Motor neuron (in vitro differentiated cells): ENCODE measurements at places on chromosomes 3 and 15.
A peak's percentile ranks its signal among the peaks of the same experiment; 100 is the strongest.

DNA sequence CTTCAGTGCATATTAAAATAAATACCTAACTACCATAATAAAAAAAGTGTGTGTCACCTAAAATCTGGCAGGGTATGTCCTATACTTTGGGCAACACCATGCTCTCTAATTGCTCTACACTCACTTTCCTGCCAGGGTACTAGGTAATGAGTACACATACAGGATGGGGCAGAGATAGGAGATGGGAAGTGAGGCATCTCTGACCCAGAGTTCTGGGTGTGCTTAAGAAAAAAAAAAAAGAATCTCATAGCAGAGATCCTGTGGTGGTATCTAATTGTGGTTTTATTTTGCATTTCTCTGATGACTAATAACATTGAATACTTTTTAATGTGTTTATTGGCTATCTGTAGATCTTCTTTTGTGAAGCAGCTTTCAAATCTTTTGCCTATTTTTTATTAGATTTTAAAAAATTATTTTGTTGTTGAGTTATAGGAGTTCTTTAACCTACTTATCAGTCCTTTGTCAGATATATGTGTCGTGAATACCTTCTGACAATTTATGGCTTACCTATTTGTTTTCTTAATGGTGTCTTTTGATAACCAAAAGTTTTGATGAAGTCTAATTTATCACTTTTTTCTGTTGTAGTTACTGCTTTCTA, 48.0 kb downstream of the EEFSEC start:
- ATAC-seq, result no peak

DNA sequence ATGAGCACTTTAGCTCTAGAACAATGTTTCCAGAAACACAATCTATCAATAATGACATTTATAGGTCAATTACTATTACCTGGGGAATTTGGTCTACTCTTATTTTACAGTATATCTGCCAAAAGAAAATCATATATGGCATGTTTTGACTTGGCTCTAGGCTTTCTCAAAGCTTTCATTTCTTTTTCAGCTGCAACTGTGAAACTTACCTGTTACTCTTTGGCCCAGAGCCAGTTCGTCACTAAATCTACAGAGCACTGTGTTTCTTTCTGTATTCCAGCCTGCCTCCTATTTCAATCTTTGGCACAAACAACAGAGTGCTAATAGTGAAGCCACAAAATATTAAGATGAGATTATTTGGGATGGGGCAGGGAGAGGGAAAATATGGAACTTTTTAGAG, 76.0 kb downstream of the P2RY1 start:
- no peak for ATAC-seq

GRCh38 chr3:45218578-45219390, 7.3 kb downstream of the TMEM158 start:
- no peak for ATAC-seq

DNA sequence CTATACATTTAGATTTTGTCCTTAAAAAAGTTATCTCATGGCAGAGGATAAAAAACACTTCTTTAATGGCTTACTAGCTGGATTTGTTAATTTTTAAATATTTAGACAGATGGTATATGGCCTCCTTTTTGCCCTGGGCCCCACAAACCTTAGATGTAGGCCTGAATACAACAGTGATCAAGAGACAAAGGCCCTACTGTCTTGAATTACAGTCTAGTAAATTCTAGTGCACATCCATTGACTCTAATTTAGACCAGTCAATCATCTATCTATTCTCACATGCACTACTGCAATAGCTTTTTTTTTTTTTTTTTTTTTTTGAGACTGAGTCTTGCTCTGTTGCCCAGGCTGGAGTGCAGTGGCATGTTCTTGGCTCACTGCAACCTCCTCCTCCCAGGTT, 452.8 kb downstream of the FHIT start:
- no peak for ATAC-seq

DNA sequence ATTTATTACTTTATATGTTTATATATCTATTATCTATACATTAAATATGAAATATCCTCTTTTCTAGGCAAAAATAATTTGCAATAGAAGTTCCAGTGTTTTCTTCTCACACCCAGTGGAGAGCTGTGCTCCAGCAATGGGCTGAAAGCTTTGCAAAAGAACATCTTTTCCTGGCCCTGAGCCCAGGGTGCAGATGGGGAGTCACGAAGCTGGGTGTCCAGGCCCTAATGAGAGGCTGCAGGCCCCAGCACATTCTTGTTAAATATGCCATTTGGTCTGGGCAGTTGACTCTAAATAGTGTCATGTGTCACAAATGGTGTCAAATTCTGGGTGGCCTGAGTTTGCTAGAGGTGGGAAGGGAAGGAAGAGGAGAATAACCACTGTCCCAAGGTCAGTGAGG, 5.7 kb downstream of the NTRK3 start:
- no peak for ATAC-seq

- ATAC-seq, result no peak
Observed at GRCh38 chr3:74631351-74632140, 17.1 kb upstream of the CNTN3 start.

DNA sequence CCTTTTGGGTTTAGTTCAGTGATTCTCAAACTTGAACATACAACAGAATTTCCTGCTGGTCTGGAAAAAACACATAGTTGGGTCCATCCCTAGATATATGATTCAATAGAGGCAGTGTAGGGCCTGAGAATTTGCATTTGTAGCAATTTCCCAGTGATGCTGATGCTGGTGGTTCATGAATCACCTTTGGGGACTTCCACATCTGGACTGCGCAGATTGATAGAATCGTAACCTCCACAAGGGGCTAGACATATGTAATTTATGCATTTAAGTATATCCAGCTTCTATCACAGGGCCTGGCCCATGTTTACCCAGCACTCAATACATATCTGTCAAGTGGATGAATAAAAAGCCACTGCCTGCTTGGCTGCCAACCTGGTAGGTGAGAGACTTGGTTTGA, 33.8 kb upstream of the SUCLG2 start:
- ATAC-seq, result no peak

- no peak for ATAC-seq
Observed at GRCh38 chr3:82186017-82186416, 424.6 kb upstream of the GBE1 start.

- no peak for ATAC-seq
Observed at GRCh38 chr3:178289544-178290160, 246.6 kb upstream of the KCNMB2 start.

DNA sequence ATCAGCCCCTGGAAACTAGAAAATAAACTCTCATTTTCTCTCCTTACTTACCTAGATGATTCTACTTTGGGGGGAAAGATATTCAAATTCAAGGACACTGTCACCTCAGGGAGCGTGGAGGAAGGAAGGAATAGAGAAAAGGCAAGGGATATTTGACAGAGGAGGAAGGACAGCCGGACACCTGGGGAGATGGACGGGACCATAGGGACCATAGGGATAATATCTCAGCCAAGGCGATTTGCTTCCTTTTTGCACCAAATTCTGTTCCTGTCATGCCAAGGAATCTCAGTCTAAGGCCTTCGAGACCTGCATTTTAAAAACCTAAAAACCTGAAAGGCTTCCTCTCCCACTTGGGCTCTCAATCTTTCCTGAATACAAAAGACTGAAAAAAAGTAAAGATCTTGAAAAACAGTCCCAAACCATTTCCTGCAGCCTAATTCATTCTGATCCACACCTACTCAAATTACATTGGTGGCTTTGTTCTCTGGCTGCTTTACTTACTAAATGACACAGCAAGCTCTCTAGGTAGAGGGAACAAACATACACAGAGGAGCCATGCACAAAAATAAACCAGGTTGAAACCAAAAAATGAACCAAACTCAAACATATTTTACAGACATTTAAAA, 73.9 kb upstream of the SLC24A5 start:
- ATAC-seq, result no peak

DNA sequence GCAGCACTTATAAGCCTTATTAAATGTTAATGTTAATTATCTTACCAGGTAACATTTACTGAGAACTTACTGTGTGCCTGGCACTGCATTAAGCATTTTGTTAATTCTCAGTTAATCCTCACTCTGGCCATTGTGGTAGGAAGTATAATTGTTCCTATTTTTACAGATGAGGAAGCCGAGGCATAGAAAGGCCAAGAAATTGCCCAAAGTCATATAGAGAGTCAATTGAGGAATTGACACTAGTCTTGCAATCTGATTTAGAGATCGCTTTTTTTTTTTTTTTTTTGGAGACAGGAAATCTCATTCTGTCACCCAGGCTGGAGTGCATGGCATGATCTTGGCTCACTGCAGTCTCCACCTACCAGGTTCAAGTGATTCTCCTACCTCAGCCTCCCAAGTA, 132.6 kb upstream of the PROK2 start:
- no peak for ATAC-seq

GRCh38 chr3:117404141-117404540, 694.6 kb downstream of the TUSC7 start:
- ATAC-seq, result no peak

- peak; percentile 61 for ATAC-seq
Observed at GRCh38 chr15:31442699-31443111, 116.1 kb downstream of the KLF13 start.

DNA sequence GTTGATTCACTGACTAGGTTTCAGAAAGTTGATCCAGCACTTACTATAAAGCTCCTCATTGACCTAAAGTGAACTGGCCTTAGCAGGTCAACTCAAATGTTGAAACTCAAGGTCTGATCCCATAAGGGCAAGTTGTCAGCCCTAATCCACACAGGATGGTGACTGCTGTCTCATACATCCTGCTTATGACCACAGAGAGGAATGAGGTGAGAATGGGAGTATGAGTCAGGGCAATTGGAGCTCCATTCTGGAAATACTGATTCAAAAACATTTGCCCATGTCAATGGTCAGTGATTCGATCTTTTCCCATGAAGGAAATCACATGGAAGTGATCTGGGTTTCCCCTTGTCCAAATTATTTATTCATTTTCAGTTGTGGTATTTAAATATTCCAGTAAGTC, 78.7 kb downstream of the ZNF385D start:
- no peak for ATAC-seq

DNA sequence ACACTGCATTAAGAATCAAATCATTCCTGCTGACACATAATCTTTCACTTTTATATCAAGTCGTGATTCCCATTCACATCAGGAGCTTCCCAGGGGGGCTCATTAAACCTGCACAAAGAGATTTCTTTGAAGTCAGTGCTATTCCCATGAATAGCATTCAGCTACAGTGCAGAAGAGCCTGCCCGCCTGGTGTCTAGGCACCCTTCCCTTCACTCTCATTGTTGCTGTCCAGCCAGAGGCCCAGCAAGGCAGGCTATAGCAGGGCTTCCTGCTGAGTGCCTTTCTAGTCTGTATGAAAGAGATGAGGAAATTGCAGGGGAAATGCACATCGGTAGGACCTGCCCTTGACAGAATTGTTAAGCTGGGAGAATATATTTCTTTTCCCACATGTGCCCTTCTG, 4.5 kb upstream of the GJD2 start:
- no peak for ATAC-seq

DNA sequence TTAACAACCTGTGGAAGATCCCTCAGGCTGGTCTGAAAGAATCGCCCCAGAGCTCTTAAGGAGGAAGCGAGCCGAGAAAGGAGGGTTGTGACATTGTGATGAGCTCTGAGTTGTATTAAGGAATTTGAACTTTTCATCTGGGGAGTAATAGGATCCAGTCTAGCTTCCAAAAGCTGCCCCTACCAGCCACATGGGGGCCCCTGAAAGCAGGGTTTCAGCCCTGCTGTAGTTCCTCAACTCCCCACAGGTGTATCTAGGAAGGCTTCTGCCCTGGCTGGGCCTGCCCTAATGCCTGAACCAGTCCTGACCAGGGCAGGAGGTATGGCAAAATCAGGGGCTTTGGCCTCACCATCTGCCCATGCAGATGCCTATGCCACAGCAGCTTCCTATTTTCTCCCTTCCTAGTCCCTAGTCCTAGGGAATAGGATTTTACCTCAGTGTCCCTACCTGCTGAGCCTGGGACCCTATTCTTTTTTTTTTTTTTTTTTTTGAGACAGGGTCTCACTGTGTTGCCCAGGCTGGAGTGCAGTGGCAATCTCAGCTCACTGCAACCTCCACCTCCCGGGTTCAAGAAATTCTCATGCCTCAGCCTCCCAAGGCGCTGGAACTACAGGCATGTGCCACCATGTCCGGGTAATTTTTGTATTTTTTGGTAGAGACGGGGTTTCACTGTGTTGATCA, 5.0 kb upstream of the AP3S2 start:
- ATAC-seq, result peak; percentile 7

GRCh38 chr3:111652492-111653180, 57.5 kb upstream of the ZBED2 start:
- ATAC-seq, result no peak

- ATAC-seq, result no peak
Observed at GRCh38 chr3:481680-482079, 285.1 kb downstream of the CHL1 start.

GRCh38 chr3:183532620-183533411, 22.7 kb downstream of the KLHL6 start:
- ATAC-seq, result no peak

- no peak for ATAC-seq
Observed at GRCh38 chr3:195467641-195468390, 25.0 kb upstream of the ACAP2 start.

GRCh38 chr3:30091686-30092085, 514.7 kb upstream of the TGFBR2 start:
- no peak for ATAC-seq

DNA sequence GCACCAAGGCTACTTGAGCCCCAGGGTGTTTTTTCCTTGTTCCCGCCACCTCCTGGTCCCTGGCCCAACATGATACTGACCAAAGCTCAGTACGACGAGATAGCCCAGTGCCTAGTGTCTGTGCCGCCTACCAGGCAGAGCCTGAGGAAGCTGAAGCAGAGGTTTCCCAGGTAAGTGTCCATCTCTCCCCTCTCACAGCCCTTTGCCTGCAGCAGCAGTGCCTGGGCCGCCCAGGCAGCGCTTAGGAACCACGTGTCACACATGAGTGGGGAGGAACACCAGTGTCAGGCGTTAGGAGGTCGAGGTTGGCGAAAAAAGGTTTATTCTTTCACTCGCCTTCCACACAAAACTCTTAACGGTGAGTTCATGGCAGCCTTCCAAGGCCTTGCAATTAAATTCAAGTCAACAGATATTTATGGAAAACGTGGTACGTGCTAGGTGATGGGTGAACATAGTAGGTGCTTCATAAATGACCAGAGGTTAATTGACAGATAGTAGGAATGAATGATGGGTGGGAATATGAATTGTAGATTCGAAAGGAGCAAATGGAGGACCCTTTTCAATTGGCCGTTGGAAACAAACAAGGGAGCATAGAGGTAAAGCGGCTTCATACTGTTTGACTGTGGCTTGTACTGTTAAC, 486 bp downstream of the CDIN1 start:
- peak; percentile 75 for ATAC-seq

DNA sequence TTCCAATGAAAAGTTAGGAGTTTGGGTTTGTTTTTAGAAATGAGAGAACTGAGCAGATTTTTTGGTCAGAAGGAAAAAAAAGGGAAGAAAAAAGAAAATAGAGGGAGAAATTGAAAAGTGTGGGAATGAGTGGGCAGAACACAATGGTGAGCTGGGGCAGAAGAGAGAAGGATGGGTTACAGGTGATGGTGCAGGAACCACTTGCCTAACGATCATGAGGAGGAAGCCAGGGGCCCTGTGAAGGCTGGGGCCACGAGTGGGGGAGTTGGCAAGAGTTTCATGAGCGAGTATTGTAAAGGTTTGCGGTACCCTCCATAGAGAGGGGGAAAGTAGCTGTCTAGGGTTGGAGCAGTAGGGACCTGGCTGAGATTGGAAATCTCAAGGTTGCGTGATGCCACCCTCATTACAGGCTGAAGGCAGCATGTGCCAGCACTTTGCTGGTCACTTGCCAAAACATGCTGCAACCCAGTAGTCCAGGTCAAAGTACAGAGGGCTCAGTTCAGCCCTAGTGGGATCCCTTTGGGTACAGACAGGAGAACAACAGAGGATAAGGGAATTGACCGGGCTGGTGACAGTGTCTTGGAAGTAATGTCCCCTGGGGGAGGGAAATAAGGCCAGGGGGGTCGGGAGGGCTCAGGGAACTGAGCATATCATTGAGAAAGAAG, 6.6 kb downstream of the IVD start:
- no peak for ATAC-seq

- peak; percentile 64 for ATAC-seq
Observed at GRCh38 chr3:79490165-79491028, 277.4 kb downstream of the ROBO1 start.
